ENCODE measurements at places on chromosomes 6 and 20. TPM values are rescaled to one million over a fixed set of nuclear protein-coding genes. Genes with fewer than 3 reads are reported as not detected.

GRCh38 chr20:50335105-50335504, 144.5 kb downstream of the CEBPB start:
- peak; percentile 66 for DNase-seq

GRCh38 chr6:134603561-134603960, 285.6 kb upstream of the SGK1 start:
- DNase-seq: no peak

GRCh38 chr6:91137286-91137685, 550.4 kb upstream of the MAP3K7 start:
- DNase-seq: no peak

DNA sequence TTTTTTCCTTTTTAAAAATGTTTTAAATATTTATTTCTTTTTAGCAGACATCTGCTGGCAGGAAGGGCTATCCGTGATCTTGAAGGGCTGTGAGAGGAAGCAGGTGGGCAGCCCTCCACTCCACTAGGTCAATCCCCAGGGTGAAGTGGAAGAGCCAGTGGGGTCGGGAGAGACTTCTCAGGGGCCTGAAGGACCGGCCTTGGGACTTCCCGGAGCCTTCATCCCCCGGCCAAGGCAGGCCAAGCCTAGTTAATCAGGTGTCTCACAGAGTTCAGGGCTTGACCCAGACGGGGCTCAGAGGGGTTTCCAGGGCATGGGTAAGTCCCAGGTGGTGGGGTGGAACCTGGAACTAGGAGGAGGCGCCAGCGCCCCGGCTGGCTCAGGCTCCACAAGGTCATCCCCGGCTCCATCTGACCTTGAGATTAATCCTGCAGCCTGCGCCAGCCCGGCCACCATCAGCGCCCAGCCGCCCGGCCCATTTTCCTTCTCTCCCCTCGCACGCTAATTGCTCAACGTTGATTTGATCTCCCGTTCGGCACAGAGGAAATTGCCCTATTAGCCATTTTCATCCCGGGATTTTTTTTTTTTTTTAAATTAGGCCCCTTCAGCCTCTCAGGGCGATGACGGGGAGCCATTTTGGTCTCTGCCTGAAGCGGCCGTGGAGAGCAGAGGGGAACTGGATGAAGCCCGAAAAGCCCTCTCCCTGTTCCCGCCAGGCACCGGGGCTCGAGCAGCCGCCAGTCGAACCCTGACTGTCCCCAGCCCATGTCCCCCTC, 44.4 kb downstream of the MDFI start:
- DNase-seq: no peak

DNA sequence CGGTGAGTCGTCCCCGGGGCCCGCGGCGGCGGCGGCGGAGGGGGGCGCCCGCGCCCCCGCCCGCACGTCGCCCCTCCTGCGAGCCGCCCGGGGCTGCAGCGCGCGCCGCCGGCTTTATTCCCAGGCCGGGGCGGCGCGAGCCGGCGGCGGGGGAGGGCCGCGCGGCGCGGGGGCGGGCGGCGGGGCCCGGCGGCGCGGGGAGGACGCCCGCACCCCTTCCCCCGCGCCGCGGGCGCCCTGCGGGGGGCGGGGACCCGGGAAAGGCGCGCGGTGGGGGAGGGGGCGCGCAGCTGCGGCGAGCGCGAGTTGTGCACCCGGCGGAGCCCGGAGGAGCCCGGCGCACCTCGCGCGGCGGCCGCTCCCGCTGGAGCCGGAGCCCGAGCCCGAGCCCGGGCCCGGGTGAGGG, 646 bp downstream of the HMGA1 start:
- DNase-seq: no peak

DNA sequence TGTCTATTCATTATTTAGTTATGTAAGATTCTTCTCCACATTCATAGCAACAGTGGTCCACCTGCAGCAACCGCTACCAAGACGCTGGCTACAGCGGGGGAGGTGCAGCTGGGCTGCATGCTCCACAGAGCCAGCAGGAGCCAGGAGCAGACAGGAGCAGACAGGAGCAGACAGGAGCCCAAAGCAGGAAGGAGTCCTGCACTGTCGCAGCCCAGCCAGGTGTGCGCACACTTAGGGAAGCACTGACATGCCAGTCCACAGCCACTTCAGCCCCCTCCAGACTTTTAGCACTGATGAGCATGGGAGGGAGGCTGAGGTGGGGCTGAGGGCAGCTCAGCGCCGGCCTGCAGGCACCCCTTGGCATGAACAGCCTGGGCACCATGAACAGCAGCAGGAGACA, 19.6 kb downstream of the KIF16B start:
- no peak for DNase-seq

- peak; percentile 81 for DNase-seq
Observed at GRCh38 chr6:29797135-29797534, 30.5 kb upstream of the HLA-G start.

DNA sequence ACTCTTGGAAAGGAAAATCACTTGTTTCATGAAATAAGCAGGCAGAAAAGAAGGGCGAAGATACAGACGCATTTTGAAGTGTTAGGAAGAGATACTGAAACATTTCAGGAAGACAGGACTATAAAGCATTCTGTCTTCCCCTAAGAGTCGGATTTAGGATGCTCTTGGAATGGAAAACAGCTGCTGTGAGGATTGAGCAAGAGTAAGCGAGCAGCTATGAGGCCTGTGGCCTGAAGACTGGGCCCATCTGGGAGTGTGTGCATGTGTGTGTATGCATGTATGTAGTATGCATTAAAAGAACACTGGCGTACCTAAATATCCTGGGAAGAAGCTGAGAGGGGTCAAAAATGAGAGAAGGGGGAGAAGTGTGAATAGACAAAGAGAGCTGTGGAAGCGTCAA, 83.6 kb downstream of the SIM1 start:
- DNase-seq: no peak

GRCh38 chr20:61528591-61528990, 276.5 kb downstream of the CDH4 start:
- DNase-seq: no peak

- no peak for DNase-seq
Observed at GRCh38 chr6:138440758-138441357, 36.8 kb downstream of the HEBP2 start.

DNA sequence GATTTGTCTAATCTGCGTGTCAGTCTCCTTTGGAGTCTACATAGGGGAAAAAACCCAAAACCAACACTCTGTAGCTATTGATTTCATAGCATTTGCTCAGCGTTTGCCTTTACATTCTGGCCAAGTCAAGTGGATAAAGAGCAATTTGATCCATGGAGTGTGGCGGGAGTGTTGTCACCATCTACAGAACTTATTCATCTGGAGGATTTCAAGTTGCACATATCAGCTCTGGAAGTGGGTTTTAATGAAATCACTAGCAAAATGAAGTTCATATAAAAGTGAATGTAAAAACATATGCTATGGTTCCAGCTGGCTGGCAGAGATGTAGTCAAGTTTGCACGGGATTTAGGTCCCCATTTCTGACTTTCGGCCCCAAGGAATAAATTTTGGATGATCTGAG, 219.7 kb upstream of the SUPT3H start:
- no peak for DNase-seq

- peak; percentile 22 for DNase-seq
Observed at GRCh38 chr20:54668271-54669039, 193.1 kb downstream of the DOK5 start.

GRCh38 chr6:127096167-127096566, 22.3 kb upstream of the RSPO3 start:
- DNase-seq: peak; percentile 22

- no peak for DNase-seq
Observed at GRCh38 chr20:8788831-8789230, 280.1 kb upstream of the PLCB4 start.

GRCh38 chr6:128899341-128900050, 16.6 kb downstream of the LAMA2 start:
- peak; percentile 12 for DNase-seq

DNA sequence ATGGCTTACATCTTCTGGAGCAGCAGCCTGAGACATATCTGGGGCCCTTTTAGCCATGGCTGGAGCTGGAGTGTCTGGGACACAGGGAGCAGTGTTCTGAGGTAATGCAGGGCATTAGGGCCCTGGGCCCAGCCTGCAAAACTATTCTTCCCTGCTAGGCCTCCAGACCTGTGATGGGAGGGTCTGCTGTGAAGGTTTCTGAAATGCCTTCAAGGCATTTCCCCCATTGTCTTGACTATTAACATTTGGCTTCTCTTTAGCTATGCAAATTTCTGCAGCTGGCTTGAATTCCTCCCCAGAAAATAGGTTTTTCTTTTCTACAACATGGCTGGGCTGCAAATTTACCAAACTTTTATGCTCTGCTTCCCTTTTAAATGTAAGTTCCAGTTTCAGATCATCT, 61.5 kb downstream of the EDN1 start:
- DNase-seq: no peak

- DNase-seq: no peak
Observed at GRCh38 chr6:161011492-161012480, 20.2 kb downstream of the MAP3K4 start.

GRCh38 chr20:18943542-18943941, 130.0 kb downstream of the SCP2D1 start:
- DNase-seq: peak; percentile 11

The GSTA2 gene
- total RNA-seq: 0.12 TPM

The HCK gene
- total RNA-seq: not detected

The JARID2 gene
- 9.0 TPM for total RNA-seq

The NHLRC1 gene
- 3.4 TPM for total RNA-seq

The SMIM8 gene
- total RNA-seq: 6.1 TPM

The CGA gene
- 26.6 TPM for total RNA-seq

The PSORS1C1 gene
- 0.15 TPM for total RNA-seq
